ENCODE measurements at places on chromosomes 11 and 22.

GRCh38 chr11:132064987-132065620 lies 694.7 kb downstream of the NTM start:
- DNase-seq: no peak

GRCh38 chr11:64684357-64684756 lies 38.6 kb downstream of the NRXN2 start:
- no peak for DNase-seq

GRCh38 chr22:31626427-31627150 lies 35.4 kb downstream of the PISD start:
- DNase-seq: no peak

GRCh38 chr11:68773521-68774193 lies 22.3 kb upstream of the TESMIN start:
- no peak for DNase-seq

- DNase-seq: peak; percentile 95
Measured at GRCh38 chr11:69915501-69916250, 96.5 kb upstream of the FGF3 start.

GRCh38 chr11:107276077-107276476 lies 181.5 kb downstream of the CWF19L2 start:
- DNase-seq: no peak

DNA sequence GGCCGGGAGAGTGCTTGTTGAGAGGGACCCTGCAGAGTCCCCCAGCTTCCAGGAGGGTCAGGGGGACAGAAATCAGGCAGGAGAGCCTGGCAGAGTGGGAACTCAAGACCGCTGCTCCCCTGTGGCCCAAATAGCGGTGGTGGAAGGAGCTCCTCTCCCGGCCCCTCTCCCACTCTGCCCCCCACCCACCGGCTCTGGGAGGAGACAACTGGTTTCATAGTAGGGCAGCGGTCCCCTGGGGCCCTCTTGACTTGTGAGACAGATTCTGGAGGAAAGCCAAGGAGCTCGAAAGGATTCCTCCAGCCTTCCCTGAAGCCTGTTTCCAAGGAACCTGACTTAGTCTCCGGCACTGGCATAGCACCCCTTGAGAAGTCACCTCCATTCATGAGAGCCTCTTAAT lies 10.1 kb downstream of the PKNOX2 start:
- no peak for DNase-seq

DNA sequence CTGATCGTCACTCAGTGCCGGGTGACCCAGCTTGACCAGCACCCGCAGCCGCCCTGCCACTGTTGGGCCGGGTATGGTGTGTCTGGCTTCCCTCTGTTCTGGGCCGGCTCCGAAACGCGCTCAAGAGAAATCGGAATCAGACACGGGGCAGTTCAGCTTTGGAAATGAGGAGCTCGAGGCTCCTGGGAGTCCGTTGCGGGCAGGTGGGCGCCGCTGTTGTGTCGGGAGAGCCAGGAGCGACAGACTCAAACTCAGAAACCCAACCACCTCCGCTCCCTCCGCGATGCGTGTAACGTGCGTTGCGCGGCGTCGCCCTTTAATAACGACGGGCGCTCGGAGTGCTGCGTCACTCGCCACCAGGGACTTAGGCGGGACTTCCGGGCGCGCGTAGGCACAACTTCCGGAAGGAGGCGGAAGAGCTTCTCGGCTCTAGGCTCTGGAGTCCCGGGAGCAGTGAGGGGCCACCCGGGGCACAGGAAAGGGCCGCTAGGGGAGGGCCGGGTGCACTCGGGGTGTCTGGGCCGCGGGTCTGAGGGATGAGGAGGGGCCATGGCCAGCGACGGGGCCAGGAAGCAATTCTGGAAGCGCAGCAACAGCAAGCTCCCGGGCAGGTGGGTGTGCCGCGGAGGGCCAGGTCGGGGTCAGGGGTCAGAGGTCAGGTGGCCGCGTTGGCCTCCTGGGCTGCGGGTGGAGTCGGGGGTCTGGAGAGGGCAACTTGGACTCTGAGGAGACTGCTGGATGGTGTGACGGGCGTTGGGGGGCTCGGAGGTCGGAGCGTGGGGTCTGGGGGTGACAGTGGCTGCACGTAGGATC lies at the start of gene TBC1D22A:
Gene TBC1D22A, plus strand, starts transcription at position 413 of the 813 bp plus-strand sequence. Its CDS starts 137 bp downstream, at position 550.
- DNase-seq: peak; percentile 62

- no peak for DNase-seq
Measured at GRCh38 chr22:42399315-42400271, 32.6 kb downstream of the NFAM1 start.

- peak; percentile 25 for DNase-seq
Measured at GRCh38 chr22:32644252-32645100, 157.0 kb upstream of the TIMP3 start.

GRCh38 chr11:84833488-84834088 lies 793.6 kb downstream of the DLG2 start:
- DNase-seq: no peak

- no peak for DNase-seq
Measured at GRCh38 chr11:86849679-86850078, 49.3 kb downstream of the PRSS23 start.

- DNase-seq: no peak
Measured at GRCh38 chr11:117278347-117278746, 12.8 kb upstream of the BACE1-AS start.

DNA sequence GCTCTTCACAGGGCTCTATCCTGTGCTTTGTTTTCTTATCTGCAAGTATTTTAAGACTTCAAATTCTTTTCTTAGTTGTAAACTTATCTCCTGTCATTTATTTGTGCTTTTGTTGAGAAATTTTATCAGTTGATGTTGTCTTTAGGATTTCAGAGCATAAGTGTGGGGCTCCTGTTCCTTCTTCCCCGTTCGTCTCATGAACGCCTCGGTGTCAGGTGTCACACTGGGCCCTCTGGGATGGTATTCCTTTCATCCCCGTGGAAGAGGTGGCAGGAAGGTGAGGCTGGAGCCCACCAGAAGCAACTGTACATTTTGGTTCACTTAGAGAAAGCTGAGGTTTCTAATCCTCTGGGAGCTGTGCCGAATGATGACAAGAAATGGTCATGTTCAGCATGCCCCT lies 17.9 kb downstream of the NADSYN1 start:
- DNase-seq: no peak

DNA sequence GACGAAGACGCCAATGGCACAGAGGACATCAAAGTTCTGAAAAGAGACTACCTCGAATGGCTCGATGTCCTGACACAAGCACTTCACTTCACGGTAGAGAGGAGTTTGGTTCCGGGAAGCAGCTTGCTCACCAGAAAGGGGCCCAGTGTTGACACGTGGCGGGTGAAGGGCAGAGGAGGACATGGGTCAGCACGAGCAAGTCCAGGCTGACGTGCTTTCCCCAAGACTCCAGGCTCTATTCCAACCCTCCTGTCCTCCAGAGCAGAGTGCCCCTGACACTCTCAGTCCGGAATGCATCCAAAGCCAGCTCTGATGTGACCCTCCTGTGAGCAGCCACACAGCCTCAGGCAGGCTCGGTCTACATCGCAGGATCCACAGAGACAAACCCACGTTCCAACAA lies 77.5 kb upstream of the BID start:
- no peak for DNase-seq

DNA sequence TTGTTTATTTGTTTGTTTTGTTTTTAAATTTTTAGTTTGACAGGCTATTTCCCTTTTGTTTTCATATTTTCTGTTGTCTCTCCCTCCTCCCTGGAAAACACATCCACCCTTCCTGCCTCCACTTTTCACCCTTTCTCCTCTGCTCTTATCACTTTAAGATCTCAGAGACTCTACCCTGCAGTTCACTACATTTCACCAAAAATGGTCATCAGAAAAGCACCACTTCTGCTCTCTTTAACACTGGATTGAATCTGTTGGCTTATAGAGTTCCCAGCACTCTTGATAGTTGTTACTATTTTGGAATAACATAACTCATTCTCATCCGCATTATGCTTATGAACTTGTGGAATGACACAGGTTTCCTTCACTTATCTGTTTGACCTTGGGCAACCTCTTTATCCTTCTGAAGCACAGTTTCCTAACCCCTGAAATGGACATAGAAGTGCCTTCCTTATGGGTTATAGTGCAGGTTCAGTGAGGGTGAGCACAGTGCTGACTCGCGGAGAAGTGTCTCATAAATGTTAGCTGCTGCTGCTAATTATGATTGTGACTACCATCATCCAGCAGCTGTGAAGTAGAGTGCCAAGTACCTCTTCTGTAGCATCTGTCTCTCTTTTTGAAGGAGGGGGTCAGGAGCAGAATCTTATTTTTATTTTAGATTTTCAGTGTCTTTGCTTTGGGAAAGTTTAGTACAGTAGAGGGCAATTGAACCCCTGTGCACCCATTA lies 15.0 kb downstream of the TEAD1 start:
- no peak for DNase-seq

GRCh38 chr22:40714499-40715337 lies 35.4 kb downstream of the MCHR1 start:
- no peak for DNase-seq

GRCh38 chr11:47192111-47192510 lies 5.9 kb upstream of the PACSIN3 start:
- DNase-seq: no peak

GRCh38 chr11:133269267-133269666 lies 263.0 kb downstream of the OPCML start:
- DNase-seq: no peak

- DNase-seq: peak; percentile 28
Measured at GRCh38 chr11:2943711-2944118, 14.5 kb upstream of the PHLDA2 start.

DNA sequence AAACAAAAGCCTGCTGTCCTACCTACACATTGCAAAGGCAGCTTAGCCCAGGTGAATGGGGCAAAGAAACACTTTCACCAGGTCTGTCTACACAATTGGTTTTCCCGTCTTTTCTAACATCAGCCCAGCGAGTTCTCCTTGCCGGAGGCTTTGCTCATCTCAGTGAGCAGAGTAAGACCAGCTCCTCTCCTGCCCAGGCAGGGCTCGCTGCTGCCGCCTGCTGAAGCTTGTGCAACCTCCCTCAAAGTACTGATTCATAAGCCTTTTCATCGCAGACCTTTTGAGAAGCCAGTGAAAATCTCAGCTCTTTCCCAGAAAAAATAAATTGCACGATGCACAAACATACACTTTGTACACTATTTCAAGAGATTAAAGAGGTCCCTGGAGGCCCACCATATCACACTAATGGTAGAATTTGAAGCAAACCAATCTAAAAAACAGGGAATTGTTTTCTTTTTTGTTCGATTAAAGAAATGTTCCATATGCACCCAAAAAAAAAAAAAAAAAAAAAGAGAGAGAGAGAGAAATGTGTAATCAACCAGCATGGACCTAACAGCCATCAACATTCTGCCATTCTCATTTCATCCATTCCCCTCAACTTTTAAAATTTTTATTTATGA lies 328.1 kb upstream of the MPPED2 start:
- DNase-seq: no peak

- DNase-seq: no peak
Measured at GRCh38 chr11:39221550-39222138, 2237.8 kb downstream of the LRRC4C start.

- DNase-seq: no peak
Measured at GRCh38 chr22:26665813-26666231, 8.4 kb downstream of the MIAT start.

- no peak for DNase-seq
Measured at GRCh38 chr22:28949788-28950187, 66.4 kb downstream of the ZNRF3 start.

DNA sequence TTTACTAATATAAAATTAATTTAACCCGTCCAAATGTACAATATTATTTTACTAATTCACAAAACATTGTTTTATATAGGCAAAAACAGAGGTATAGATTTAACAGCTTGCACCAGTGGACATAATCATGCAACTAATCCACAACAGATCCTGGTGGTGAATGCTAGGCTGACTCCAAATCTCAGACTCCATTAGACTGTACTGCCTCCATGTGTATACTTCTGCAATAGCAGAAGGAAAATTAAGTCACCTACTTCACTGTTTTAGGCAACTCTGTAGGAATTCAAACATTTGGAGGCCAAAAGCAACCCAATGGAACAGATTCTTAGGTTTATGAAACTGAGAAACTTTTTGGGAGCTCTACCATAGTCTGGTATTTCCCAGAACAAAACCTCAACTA lies 30.0 kb upstream of the RAB39A start:
- no peak for DNase-seq

DNA sequence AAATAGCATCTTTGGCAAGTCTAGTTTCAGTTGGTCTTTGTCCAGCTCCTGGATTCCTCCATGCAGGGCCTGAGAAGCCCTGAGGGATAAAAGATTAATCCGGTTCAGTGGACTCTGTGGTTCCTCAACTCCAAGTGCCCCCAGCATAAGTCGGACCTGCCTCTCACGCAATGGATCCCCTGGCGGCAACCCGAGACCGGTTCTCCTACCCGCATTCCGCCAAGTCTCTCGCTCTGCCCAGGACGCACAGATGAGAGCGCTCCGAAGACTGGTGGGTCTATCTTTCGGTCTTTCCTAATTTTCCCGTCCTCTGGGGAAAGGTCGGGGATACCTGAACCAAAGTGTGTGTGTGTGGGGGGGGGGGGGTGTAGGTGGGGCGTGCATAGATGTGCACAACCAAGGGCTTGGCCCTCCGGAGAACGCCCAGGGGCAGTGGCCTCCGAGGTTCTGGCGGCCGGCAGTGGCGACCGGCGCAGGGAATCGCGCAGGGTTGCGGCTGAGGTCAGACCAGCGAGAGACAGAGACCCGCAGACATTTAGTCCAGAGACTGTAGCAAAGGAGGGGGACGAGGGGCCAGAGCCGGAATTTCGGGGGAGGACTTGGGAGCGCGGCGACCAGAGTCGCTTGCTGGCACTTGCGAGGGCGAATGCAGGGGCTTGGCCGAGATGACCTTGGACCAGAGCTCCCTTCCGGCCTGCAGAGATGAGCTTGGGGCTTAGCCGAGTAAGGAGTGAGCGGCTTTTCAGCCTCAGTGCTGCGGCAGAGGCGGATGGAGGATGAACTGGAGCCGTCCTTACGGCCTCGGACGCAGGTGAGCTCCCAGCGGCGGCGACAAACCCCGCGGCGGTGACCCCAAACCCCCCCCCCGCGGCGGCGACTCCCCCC lies 712 bp upstream of the SLC2A11 start:
- no peak for DNase-seq

- DNase-seq: no peak
Measured at GRCh38 chr11:68649851-68650555, 34.3 kb upstream of the GAL start.

GRCh38 chr11:19160847-19161246 lies 40.9 kb downstream of the CSRP3 start:
- DNase-seq: no peak

- peak; percentile 21 for DNase-seq
Measured at GRCh38 chr11:60310407-60310998, 16.6 kb upstream of the MS4A6E start.
